NCI-H2107 (cell line): ENCODE measurements at places on chromosomes 5 and 9.

DNA sequence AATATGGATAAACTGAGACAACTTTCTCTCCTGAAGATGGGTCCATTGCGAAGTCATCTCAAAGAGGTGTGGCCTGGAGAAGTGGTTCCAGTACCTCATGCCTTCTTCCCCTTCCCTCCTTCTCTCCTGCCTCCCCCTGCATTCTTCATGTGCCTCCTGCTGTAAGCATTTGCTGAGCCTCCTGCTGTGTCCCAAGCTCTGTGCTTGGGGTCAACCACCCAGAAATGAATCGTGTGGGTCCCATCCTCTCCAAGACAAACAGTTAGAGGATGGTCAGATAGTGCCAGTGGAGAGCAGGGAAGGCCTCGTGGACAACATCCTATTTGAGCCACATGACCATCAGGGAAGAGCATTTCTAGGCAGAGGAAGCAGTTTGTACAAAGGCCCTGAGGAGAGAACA is 53.5 kb downstream of the KCNIP1 start:
- no peak for DNase-seq

DNA sequence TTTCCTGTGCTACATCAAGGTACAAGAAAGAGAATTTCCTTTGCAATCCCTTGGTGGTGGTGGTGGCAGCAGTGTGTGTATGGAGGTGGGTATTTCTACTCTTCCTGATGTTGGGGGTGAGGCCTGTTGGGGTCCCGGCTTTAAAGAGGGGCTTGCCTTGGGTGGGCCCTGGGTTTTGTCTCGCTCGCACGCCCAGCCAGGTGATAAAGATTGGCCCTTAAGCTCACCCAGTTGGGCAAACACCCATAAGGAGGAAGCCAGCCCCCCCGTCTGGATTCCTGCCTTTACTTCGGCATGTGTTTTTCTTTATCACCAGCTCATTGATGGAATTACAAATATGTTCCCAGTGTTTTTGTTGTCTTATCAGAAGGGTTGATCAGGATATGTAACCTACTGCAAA is 16.0 kb upstream of the SARDH start:
- no peak for DNase-seq

DNA sequence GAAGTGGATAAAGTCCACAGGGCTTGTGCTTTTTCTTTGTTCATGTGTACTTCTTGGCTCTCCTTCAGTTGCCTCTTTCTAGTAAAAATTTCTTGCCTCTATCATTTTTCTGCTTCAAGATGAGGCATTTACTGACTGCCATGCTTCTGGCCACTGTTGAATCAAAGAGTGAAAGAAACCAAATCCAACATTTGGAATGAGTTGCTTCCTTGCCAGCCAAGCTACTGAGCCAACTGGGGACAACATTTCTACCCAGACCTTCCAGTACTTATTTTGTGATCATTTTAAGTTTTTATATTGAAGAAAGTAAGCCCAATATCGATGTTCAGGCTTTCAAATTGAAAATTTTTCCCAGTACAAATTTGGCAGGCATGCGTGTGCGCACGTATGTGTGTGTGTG is 73.2 kb downstream of the SNCAIP start:
- DNase-seq, result no peak

DNA sequence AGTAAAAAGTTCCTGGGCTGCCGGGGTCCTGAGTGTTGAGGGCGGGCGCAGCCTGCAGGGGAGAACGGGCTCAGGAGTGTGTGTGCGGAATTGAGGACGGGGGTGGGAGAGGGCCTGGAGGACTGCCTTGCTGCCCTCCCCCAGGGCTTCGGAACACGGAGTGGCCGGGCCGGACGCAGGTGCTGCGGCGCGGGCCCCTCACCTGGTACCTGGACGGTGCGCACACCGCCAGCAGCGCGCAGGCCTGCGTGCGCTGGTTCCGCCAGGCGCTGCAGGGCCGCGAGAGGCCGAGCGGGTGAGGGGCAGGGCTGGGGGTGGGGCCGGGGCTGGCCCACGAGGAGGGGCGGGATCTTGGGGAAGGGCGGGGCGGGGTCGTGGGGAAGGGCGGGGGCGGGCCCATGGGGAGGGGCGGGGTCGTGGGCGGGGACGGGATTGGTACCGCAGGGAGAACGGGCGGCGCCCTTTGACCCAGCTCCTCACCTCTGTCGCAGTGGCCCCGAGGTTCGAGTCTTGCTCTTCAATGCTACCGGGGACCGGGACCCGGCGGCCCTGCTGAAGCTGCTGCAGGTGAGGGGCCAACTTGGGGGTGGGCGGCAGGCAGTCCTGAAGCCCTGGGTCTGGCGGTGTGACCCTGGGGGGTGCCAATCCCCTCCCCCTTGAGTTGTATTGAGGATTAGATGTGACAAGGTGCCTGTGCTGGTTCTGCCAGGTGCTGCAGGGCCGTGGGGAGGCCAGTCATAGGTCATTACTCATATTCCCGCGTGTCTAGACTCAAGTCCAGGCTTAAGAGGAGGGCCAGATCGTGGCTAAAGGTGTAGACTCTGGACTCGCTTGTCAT is 7.1 kb downstream of the FPGS start:
- DNase-seq, result no peak

DNA sequence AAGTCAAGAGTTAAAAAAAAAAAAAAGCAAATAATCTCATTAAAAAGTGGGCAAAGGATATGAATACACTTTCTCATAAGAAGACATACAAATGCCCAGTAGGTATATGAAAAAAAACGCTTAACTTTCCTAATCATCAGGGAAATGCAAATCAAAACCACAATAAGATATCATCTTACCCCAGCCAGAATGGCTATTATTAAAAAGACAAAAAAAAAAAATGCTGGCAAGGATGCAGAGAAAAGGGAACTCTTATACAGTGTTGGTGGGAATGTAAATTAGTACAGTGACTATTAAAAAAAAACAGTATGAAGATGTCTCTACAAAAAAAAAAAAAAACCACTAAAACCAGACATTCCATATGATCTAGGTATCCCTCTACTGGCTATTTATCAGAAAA is 79.4 kb downstream of the LPAR1 start:
- no peak for DNase-seq

DNA sequence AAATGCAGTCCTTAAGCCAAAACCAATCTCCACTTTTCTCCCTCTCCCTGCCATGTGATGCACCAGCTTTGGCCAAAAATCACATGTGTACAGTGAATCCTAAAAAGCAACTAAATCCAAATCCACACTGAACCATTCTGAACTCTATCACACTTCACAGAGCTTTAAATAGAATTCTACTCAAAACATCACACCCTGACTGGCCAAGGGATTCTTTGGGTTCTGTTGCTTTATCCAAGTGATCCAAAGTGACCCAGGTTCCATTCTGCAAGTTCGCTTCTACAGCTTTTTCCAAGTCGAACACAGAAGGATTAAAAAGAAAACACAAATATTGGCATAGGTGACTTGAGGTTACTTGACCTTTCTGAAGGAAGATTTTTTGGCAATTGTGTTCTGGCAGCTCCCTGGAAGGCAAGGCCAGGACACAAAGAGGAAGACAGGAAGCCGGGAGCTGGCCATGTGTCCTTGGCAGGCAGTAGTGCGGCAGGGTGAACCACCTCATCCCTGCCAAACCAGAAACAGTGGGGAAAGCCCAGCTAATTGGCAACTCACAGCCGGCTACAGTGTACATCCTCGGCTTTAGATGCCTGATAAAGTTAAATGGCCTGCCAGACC is 115.0 kb downstream of the NFIB start:
- no peak for DNase-seq

GRCh38 chr5:171475596-171475995 is 56.1 kb downstream of the FGF18 start:
- no peak for DNase-seq

DNA sequence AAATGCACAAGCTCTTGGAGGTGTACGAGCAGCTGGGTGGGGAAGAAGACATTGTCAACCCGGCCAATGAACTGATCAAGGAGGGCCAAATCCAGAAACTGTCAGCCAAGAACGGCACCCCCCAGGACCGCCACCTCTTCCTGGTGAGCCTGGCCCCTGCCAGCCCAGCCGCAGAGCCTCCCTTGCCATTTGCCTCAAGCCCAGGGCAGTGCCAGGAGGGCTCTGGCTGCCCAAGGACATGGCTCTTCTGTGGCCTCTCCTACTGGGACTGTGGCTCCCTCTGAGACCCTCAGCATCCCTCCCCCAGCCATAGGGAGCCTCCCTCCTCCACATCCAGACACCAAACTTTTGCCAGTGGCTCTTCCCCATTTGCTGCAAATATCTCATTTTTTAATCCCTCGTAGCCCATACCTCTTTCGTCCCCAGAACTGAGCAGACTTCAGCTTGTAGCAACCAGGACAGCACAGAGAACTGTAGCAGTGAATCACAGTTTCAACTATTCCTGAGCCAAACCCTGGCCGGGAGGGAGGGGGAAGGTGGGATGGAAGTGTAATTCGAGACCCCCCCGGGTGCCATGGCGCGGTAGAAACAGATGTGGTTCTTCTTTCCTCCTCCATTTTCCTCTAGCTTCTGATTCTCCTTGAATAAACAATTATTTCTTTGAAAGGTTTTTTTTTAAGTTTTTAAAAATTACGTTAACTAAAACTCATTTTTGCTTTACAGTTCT is 44.5 kb upstream of the SUSD3 start:
- DNase-seq, result no peak

- DNase-seq, result no peak
These were observed 20.8 kb downstream of the FGD3 start for GRCh38 chr9:92968081-92968480.

GRCh38 chr5:130032807-130033206 is 128.5 kb downstream of the CHSY3 start:
- DNase-seq, result no peak

- DNase-seq, result no peak
These were observed 5.8 kb downstream of the ERGIC1 start for GRCh38 chr5:172839669-172840431.

DNA sequence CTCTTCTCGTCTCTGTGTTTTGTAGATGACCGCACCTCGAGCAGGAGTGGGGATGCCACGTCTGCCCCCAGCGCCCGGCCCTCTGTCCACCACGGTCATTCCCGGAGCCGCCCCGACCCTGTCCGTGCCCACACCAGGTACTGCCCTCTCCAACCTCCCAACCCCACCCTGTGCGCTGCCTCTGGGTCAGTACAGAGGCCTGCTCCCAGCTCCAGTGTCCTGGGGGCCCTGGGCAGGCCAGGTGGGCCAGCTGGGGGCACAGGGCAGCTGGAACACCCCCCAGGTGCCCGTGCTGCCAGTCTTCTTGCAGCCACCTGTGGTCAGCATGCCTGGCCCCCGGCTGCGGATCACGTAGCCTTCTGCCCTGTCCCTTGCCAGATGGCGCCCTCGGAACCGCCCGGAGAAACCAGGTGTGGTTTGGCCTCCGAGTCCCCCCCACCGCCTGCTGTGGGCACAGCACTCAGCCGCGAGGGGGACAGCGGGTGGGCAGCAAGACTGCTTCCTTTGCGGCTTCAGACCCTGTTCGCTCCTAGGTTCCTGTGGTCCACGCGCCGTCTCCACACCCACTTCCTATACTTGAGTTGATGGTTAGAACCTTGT is 133.7 kb downstream of the WNK2 start:
- DNase-seq, result no peak

DNA sequence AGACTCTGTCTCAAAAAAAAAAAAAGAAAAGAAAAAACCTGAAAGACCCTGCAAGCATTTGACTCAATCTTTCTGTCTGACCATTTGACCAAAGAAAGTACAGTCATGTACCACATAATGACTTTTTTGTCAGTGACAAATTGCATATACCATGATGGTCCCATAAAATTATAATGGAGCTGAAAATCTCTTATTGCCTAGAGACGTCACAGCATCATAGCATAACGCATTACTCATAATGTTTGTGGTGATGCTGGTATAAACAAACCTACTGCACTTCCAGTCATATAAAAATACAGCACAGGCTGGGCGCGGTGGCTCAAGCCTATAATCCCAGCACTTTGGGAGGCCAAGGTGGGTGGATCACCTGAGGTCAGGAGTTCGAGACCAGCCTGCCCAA is 10.5 kb downstream of the ECM2 start:
- no peak for DNase-seq

DNA sequence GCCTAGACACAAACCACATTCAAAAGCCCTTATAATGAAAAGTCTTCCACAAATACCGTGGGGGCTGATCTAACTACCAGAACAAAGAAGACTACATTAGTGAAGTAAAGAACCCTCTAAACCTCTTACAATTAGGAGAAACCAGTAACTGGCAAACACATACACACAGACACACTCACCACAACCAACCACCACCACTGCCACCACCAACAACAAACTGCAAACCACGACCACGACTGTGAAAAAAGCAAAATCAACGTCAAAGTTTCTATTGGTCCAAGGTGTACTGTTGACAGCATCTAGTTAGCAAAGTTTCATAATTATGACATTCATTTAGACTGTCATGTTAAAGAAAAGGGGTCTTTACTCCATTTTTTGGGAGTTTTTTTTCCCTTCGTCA is 2.7 kb downstream of the CDO1 start:
- DNase-seq, result no peak

DNA sequence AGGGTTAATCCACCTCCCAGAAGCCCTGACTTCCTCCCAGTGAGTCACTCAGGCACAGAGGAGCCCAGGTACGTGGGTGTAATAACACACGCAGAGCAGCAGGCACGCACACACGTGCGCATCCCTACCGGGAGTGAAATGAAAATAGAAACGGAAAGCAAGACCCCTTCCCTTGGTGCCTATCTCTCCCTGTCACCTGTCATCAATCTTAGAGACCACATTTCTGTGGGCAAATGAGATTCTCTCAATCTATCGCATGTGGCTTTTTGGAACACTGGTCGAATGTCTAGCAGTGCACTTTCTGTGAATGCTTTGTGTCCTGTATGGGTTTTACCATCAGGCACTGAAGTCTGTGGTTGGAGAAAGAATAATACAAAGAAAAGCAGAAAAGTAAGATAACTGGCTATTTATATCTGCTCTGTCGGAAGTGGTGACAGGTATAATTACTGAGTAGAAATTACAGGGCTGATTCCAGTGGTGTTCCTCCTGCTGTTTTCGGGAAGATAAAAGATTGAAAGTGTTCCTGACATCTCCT is 137.7 kb upstream of the GRIA1 start:
- no peak for DNase-seq

DNA sequence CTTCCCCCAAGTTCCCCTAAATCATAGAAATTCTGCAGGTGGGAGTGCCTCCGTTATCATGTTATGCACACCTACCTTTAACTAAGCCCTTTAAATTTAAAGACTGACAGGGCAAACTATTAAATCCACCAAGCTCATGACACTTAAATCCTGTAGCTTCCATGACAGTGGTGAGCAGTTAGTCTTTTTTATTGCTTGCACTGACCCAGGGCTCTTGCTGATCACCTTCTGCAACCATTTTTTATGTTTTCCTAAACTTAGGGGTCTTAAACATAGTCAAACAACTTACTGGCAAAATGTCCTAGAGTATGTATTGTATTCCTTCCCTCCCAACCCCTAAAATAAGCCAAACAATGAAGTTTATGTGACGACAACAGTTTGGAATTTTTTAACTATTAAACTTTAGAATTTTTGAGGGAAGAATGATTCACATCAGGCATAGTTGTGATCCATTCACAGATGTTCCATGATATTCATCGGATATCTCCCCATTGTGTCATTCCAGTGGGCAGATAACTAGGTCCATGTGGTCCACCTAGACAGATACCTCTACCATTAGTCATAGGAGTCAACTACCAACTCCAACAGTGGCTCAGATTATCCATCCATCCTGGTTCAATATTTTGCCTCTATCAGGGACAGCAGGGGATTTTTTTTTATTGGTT is 283.1 kb downstream of the ADAMTS6 start:
- DNase-seq, result no peak

- DNase-seq, result no peak
These were observed 55.5 kb upstream of the N4BP3 start for GRCh38 chr5:178057839-178058238.
